ENCODE measurements at places on chromosomes 4 and X. TPM values are rescaled to one million over a fixed set of nuclear protein-coding genes. Genes with fewer than 3 reads are reported as not detected.

- peak; percentile 17 for DNase-seq
- no peaks in the 10 kb centered on the region for H3K4me1 ChIP-seq
- H3K27me3 ChIP-seq = no peaks in the 10 kb centered on the region
- H3K4me3 ChIP-seq = no peak overlapping the region
- H3K27ac ChIP-seq = no peak overlapping the region
- no peaks in the 10 kb centered on the region for H3K36me3 ChIP-seq
Measured at GRCh38 chr4:91330555-91331137, 973.1 kb upstream of the GRID2 start.

Gene SHOX
- not detected for total RNA-seq

- no peaks in the 10 kb centered on the region for H3K36me3 ChIP-seq
- H3K27ac ChIP-seq = no peak overlapping the region
- H3K4me3 ChIP-seq = no peak overlapping the region
- DNase-seq = no peak
- H3K4me1 ChIP-seq = no peaks in the 10 kb centered on the region
- no peaks in the 10 kb centered on the region for H3K27me3 ChIP-seq
Measured at GRCh38 chrX:6383488-6383887, 151.4 kb downstream of the VCX3A start.

- no peak overlapping the region for H3K27ac ChIP-seq
- no peak overlapping the region for H3K4me3 ChIP-seq
- DNase-seq = no peak
- H3K36me3 ChIP-seq = no peaks in the 10 kb centered on the region
- H3K27me3 ChIP-seq = no peaks in the 10 kb centered on the region
- H3K4me1 ChIP-seq = peaks cover 4% of the 10 kb centered on the region
Measured at GRCh38 chrX:34901761-34902160, 40.8 kb upstream of the FAM47B start.

DNA sequence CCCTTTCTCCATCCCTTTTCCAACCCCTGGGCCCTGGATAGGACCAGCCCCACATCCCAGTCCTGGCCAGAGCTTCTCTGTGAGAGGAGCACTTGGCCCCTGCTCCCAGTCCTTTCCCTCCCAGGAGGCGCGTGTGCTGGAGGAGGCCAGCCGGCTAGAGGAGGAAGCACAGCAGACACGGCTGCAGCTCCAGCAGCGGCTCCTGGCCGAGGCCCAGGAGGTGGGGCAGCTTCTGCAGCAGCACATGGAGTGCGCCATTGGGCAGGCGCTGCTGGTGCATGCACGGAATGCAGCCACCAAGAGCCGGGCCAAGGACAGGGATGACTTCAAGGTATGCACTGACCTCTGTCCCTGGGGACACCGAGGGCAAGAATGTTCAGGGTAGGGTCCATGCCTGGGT is 87.5 kb downstream of the EVC start:
- H3K36me3 ChIP-seq = peaks cover 14% of the 10 kb centered on the region
- H3K27me3 ChIP-seq = no peaks in the 10 kb centered on the region
- H3K4me1 ChIP-seq = no peaks in the 10 kb centered on the region
- H3K4me3 ChIP-seq = no peak overlapping the region

Gene NMU
- 1.7 TPM for total RNA-seq

Gene GPRIN3
- 9.7 TPM for total RNA-seq

Gene HMX1
- total RNA-seq = not detected

Gene TMPRSS11F
- total RNA-seq = not detected

DNA sequence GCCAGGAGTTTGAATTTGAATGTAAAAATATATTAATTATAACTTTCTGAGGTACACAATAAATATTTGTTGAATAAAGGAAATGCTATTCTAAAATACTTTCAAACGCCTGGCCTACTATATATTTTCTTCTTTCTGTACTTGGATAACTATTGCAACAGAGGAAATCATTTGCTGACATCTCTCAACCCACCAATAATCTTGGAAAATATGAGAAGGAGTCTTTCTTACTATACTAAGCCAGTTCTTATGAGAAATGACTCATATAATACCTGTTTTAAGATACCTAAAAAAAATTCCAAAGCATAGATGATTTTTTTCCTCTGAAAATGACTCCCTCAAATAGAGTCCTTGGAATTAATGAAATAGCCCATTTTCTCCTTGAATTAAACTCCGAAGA is 64.1 kb downstream of the CAMK2D start:
- no peaks in the 10 kb centered on the region for H3K36me3 ChIP-seq
- no peaks in the 10 kb centered on the region for H3K27me3 ChIP-seq
- no peak overlapping the region for H3K4me3 ChIP-seq
- peaks cover 5% of the 10 kb centered on the region for H3K4me1 ChIP-seq

- H3K4me3 ChIP-seq = peak overlapping the region; percentile 75
- H3K4me1 ChIP-seq = peaks cover 9% of the 10 kb centered on the region
- no peaks in the 10 kb centered on the region for H3K36me3 ChIP-seq
- DNase-seq = no peak
- H3K27me3 ChIP-seq = no peaks in the 10 kb centered on the region
Measured at GRCh38 chr4:169620880-169621248, 486 bp downstream of the CLCN3 start.

Gene SLC25A6
- 484 TPM for total RNA-seq

DNA sequence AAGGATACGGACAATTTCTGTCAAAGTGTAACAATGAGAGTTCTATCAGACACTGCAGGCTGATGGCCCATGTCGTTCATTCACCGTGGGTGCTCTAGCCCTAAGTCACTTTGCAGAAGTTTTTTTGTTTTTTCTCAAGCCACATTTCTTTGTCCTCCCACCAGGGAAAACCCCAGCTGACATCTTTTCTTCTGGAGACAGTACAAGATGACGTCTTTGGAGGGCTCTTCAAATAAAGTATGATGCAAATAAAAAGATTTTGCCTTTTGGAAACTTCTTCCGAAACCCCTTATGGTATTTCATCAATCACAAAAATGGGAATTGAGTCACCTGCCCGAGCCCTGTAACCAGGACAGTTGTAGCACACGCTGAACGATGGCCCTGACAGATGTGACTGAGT is 73.2 kb downstream of the TRAPPC11 start:
- H3K27me3 ChIP-seq = no peaks in the 10 kb centered on the region
- no peak overlapping the region for H3K4me3 ChIP-seq
- H3K36me3 ChIP-seq = no peaks in the 10 kb centered on the region
- no peak for DNase-seq
- H3K27ac ChIP-seq = no peak overlapping the region

DNA sequence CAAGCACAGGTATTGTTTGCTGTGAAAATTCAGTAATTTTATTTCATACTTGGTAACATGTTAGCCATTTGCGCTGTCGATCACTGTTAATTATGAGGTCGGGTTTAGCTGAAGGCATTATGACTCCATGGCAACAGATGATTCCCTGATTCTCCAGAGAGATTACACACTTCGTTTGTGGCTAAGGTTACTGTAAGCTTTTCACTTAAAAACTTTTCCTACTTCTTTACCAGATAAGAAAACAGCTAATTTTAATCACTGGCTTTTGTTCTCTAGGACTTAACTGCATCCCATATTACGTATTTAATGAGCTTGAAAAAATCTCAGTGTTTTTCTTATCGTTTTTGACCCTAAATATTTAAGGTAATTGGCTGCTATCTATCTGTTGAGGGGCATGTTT is 2.1 kb downstream of the GSTCD start:
- peaks cover 11% of the 10 kb centered on the region for H3K4me1 ChIP-seq
- no peak overlapping the region for H3K27ac ChIP-seq
- DNase-seq = no peak
- no peaks in the 10 kb centered on the region for H3K36me3 ChIP-seq
- H3K4me3 ChIP-seq = no peak overlapping the region

DNA sequence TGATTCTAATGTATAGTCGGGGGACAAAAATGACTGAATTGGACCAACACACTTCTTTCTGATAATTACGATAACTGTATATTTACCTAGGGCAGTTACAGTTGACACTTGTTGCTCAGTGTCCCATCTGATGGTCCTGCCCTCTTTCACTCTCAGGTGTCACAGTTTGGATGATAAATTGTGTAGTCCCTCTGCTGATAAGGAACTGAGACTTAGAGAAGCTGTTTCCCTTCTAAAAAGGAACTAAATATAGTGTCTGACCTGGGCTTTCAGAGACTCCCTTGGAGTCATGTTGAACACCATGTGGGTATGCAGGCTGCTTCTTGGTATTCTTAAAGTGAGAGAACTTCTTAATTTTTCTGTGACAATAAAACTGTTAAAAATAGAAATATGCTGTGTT is 23.7 kb upstream of the PNPLA4 start:
- H3K36me3 ChIP-seq = no peaks in the 10 kb centered on the region
- H3K27ac ChIP-seq = peak overlapping the region; percentile 86
- no peaks in the 10 kb centered on the region for H3K27me3 ChIP-seq
- peak; percentile 32 for DNase-seq
- H3K4me3 ChIP-seq = no peak overlapping the region

Gene KIAA1210
- total RNA-seq = not detected

GRCh38 chr4:82099928-82100579 is 273.7 kb downstream of the HNRNPD start:
- H3K27ac ChIP-seq = no peak overlapping the region
- DNase-seq = no peak
- H3K27me3 ChIP-seq = no peaks in the 10 kb centered on the region
- no peak overlapping the region for H3K4me3 ChIP-seq

Gene GAGE12J
- total RNA-seq = not detected

DNA sequence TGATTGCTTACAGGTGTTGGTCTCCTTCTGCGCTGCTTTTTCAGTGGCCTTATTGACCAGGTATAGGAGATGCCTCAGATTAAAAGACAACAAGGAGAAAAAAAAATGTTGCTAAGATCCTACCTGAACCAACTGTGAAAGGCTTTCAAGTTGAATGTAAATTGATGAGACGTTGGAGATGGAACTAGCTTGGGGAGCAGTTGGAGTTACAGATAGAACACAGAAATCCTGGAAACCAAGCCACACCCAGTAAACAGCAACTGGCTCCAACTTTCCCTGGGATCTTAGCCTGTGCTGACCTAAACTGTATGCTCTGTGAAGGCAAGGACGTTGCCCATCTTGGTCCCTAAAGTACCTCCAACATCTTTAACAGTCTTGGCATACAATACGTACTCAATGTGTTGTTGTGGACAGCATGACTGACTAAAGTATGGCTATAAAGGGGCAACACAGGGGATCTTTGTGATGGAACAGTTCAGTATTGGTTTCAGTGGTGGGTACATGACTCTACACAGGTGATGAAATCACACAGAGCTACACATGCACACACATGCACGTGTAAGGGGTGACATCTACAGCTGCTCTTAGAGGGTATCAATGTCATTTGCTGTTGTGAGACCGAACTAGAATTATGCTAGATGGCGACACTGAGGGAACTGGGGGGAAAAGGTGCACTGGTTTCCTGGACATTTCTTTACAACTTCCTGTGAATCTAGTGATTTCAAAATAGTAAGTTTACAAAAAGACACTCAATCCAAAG is 22.3 kb downstream of the GAB3 start:
- H3K4me3 ChIP-seq = no peak overlapping the region
- no peak overlapping the region for H3K27ac ChIP-seq
- DNase-seq = no peak
- H3K27me3 ChIP-seq = no peaks in the 10 kb centered on the region
- H3K4me1 ChIP-seq = no peaks in the 10 kb centered on the region
- no peaks in the 10 kb centered on the region for H3K36me3 ChIP-seq
